ENCODE measurements at places on chromosomes 16 and 17.

DNA sequence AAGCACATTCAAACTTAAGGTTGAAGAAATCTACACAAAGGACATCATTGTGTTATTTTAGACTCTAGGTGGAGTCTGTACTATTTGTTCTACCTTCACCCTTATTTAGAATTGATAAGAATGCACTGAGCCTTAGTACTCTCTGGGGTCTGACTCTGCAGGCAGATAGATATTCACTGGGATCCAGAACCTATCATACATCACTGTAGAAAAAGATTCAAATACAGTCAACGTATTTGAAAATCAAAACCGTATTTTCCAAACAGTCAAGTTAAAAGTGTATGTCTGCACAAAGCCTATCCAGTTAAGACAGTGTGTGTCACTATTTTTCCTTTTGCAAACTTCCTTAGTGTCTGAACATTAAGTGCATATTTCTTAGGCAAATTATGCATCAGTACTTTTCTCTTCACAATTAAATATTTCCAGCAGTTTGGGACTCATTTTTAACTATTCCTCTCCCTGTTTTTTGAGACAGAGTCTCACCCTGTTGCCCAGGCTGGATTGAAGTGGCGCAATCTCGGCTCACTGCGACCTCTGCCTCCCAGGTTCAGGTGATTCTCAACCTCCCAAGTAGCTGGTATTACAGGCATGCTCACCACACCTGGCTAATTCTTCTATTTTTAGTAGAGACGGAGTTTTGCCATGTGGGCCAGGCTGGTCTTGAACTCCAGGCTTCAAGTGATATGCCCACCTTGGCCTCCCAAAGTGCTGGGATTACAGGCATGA, 22.3 kb downstream of the MOSMO start:
- no peak for DNase-seq

- DNase-seq: peak; percentile 30
Observed at GRCh38 chr17:48457080-48457836, 27.2 kb upstream of the SKAP1 start.

DNA sequence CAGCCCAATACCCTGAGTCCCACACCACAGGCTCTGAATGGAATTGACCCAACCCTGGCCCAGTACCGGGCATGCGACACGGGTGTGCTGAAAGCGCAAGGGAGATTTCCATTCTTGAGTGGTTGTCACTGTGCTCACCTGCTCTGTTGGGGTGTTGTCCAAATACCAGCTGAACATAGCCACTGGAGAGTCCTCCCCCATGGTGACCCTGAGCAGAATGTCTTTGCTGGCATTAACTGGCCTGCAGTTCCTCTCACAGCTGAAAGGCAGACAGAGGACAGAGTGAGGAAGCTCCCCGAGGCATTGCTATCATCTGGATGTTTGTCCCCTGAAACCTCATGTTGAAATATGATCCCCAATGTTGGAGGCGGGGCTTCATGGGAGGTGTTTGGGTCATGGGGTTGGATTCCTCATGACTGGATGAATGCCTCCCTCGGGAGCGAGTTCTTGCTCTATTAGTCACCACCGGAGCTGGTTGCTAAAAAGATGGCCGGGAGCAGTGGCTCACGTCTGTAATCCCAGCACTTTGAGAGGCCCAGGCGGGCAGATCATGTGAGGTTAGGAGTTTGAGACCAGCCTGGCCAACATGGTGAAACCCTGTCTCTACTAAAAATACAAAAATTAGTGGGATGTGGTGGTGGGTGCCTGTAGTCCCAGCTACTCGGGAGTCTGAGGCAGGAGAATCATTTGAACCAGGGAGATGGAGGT, 57.3 kb upstream of the BCO1 start:
- peak; percentile 77 for DNase-seq

- no peak for DNase-seq
Observed at GRCh38 chr16:52773026-52773425, 226.1 kb upstream of the TOX3 start.

- no peak for DNase-seq
Observed at GRCh38 chr17:17227608-17228520, 9.1 kb downstream of the FLCN start.

GRCh38 chr16:58863761-58864160, 129.6 kb upstream of the GOT2 start:
- no peak for DNase-seq

DNA sequence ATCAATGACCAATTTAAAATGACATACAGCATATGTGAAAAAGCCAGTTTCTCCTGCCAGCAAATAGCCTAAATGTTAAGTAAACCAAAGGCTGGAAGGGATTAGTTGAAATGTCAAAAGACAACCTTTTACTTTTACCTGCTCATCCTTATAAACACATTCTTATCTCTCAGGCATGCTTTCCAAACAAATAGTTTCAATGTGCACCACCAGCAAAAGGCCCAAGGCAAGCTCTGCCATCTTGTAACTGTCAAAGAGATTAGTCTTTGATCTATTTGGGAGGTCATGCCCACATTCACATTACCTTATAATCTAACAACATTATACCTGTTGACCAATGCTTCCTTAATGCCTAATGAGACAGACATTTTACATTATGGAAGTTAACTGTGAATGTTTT, 132.2 kb upstream of the NACA2 start:
- DNase-seq: no peak

- DNase-seq: no peak
Observed at GRCh38 chr17:73705594-73705993, 61.3 kb upstream of the SDK2 start.

GRCh38 chr17:4140125-4140524, 2.7 kb downstream of the ZZEF1 start:
- no peak for DNase-seq

DNA sequence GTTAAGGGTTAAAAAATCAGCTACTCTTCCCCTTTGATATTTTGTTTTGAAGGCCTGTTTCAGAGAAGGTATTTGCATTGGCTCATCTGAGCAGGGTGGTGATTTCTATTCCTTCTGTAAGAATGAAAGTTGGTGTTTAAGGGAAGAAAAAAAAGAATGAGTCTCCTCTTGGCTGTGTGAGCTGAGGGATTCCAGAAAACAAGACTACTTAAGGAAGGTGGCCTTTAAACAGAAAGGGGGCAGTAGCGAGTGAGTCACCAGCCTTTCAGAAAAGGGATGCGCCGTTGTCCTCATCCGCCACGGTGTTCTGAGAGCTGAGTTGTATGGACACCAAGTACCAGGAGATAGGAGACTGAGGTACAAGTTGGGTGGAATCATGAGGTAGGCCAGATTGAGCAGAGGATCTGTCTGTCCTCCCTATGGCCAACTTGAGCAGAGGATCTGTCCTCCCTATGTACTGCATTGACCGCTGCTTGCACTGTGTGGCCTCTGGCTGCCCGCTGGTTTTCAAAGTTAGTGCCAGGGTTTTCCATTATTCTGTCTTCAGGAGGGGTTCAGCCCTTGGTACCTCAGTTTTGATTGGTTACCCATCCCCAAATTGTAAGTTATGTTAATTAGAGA, 8.2 kb downstream of the PRKCA start:
- no peak for DNase-seq

DNA sequence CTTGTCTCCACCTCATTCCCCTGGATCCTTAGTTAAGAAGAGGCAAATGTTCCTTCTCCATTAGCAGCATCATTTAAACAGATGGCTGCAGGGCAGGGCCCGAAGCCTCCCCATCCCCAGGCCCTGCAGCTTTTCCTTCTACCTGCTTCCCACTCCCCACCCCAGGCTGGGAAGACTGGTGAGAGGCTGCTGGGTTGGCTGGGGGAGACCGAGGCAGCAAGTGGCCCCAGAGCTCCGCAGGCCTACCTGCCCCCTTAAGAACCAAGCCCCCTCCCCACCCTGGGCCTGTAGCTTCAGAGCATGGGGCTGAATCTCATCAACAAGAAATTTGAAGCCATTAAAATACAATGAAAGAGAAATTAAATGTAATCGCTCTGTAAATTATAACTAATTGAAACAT, 22.1 kb upstream of the RPL38 start:
- DNase-seq: no peak

DNA sequence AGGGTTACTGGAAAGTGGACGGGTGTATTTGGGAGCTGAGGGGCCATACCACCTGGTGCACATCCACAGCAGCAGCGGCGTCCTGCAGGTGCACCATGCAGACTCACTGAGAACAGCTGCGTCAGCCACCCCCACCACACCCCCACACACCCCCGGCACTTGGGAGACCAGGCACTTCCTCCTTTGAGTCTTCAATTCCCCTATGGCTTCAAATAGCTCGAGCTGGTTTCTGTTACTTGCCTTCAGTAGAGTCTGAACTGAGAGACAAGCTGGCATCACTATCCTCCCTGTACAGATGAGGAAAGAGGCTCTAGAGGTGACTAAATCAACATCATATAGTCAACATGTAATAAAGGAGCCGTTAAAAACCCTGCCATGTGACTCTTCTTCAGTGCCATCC, 15.4 kb downstream of the CUEDC1 start:
- no peak for DNase-seq

DNA sequence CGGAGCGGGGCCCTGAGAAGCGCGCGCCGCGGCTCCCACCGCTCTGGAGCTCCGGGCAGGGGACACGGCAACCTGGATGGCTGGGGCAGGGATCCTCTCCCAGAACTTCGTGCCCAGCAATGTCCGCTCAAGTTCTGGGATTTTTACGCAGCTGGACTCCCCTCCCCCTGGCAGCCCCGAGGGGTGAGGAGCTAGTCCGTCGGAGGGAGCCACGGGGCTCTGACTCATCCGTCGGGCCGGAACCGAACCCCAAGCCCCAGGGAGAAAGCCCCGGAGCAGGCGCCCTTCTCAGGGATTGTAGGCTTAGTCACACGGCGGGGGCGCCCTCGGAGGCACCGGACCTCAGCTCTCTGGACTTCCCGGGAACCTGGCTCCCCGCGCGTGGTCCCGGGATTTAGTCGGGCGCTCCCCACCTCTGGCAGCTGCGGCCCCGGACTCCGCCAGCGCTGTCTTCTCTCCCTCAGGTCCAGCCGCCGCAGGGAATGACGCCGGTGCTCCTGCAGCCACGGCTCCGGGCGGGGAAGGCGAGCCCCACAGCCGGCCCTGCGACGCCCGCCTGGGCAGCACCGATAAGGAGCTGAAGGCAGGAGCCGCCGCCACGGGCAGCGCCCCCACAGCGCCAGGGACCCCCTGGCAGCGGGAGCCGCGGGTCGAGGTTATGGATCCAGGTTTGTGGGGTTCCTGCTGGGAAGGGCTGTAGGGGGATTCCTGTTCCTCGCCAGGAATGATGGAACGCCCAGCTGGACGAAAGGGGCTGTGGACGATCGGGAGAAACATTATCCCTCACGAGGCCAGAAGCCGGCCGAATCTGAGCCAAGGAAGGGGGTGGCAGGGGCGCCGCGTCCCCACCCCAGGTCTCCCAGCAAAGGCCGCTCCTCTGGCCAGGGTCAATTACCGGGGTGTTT, 830 bp downstream of the SPHK1 start:
- DNase-seq: peak; percentile 68

GRCh38 chr17:59712862-59713261, 5.4 kb downstream of the VMP1 start:
- no peak for DNase-seq

Data from omental fat pad (tissue), 4 donors.